Skeletal muscle cell (primary cell): ENCODE measurements at places on chromosomes 2 and 18.

GRCh38 chr2:122707224-122707824 lies 951.9 kb downstream of the TSN start:
- DNase-seq = no peak

DNA sequence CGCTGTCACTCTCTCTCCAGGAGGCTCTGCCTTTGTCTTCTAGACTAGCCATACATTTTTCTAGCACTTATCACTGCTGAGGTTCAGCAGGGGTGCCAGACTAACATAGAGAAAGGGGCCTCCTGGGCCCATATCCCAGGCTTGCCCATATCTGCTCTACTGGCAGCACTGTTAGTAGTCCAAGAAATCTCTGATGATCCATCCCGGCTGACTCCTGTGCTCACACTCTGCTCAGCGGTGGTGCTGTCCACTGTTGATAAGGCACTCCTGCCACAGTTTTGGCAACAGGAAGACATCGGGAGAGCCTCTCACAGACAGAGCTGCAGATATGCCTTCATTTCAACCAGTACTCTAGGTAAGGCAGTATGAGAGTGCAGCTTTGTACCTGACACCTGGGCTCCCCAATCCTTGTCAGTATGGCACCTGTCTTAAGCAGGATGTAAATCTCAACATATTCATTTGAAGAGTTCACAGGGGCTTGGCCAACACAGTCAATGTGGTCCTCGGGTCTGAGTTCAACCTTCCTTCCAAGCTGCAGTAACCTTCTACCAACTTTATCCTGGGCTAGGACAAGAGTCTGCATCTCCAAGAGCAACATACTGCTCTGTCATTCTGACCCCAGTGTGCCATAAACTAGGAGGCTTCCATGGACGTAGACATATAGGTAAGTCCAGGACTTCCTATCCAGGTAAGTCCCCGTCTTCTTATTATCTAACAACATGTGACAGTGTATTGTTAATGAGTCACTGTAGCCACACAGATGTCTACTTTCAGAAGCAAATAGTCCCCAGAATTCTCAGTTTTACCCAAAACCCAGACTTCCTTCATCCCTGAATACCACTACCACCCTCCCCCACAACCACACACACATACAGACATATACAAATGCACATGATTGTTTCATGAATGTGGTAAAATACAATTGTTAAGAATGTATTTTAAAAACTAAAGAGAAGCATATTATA lies 16.2 kb downstream of the KLF7 start:
- no peak for DNase-seq

- no peak for DNase-seq
These were observed 25.7 kb downstream of the DHX57 start for GRCh38 chr2:38850045-38850444.

- peak; percentile 55 for DNase-seq
These were observed 31.0 kb upstream of the NFE2L2 start for GRCh38 chr2:177295484-177295883.

GRCh38 chr2:168277276-168277675 lies 29.9 kb upstream of the STK39 start:
- DNase-seq = no peak

GRCh38 chr2:989781-990467 lies 39.3 kb downstream of the SNTG2 start:
- no peak for DNase-seq

DNA sequence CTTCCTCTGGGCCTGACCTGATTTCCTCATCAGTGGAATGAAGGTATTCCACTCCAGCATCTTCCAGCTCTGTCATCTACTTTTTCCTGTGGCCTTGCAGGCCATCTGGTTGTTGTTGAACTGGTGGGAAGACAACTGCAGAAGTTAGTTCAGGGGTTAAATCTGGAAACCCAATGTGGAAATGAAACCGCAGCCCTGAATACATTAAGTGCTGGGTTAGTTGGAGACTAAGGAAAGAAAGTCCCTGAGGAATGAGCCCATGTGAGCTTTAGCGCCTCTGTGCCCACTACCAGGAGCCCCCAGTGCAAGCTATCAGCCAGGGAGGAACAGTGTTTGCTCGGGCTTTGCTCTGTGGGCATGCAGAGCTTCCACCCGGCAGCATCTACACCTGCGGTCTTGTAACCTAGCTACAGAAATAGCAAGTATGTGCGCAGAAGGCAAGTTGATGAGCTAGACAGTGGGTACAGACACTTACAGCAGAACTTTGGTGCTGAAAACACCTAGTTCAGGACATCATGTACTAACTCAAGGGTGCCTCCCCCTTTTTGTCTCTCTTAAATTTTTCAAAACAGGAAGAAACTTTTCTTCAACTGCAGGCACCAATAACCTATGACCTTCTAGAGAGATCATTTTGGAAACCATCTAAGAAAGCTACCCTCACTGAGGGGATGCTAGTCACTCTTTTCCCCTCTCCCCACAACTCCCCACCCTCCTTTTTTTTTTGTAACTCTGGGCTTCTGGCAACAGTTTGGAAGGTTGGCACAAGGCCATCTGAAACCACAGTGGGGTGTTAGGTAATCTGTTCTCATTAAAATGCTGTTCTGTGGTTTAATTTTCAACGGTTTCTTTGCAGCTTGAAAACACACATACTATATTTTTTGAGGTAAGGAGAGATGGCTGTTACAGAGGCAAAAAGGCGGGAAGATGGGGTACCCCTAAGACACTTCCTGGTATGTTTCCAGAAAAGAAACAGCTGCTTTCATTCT lies 18.3 kb upstream of the CXCR4 start:
- DNase-seq = no peak

- no peak for DNase-seq
These were observed 176.7 kb upstream of the ST6GAL2 start for GRCh38 chr2:107062599-107063220.

DNA sequence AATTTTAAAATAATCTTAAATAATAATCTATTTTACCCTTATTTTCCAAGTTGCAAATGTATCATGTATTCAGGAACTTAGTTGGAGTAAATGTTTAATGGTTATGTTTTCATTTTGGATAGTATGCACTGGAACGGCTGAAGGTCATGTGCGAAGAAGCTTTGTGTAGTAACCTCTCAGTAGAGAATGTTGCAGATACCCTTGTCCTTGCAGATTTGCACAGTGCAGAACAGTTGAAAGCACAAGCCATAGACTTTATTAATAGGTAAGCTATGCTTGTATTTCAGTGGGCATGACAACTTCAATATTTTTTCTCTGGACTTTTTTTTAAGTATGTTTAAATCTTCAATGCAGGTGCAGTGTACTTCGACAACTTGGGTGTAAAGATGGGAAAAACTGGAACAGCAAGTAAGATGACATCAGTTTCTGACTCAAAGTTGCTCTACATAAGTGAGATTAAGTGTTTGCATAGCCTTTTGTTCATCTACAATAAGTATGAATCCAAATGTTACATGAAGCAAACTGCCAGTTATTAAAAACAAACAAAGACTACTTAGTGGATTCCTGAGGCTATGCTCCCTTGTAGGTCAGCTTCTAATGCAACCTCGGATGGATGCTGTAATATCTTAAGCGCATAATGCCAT lies 63.1 kb downstream of the SPOPL start:
- no peak for DNase-seq

DNA sequence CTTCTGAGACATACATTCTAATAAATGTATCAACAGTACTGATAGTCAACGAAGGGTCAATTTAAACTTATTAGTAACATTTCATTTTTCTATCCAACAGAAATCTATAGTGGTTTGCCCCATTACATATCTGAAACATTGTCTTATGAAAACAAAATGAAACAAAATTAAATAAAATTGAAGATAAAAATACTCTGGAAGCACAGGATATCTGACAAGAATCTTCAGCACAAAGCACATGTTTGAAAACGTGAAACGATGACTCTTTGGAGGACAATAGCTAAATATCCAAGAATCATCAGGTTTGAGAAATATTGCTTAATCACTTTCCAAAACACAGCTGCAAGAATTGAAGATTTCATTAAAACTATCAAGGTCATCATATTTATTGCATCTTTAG lies 70.9 kb upstream of the FAM124B start:
- DNase-seq = no peak

- no peak for DNase-seq
These were observed 40.6 kb downstream of the PMS1 start for GRCh38 chr2:189824694-189825396.

- DNase-seq = no peak
These were observed 21.2 kb downstream of the GORASP2 start for GRCh38 chr2:170950221-170950761.

- no peak for DNase-seq
These were observed 30.4 kb downstream of the KLF7 start for GRCh38 chr2:207135340-207135739.

DNA sequence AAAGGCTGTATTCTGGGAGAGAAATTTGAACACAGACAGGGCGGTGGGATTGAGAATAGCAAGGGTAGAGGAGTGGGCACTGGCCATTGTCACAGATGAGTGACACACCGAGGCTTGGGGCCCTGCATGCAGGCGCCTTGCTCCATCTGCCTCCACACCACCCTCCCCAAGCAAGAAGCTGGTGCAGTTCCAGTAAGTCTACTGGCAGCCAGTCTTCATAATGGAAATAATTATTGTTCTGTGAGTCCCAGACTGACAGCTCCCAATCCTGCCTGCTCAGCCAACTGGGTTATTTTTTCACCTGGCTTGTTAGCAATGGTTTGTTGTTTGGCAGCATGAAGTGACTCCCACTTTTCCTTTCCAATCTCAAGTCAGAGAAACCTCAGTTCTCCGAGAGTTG lies 13.0 kb downstream of the TTC32 start:
- DNase-seq = no peak

DNA sequence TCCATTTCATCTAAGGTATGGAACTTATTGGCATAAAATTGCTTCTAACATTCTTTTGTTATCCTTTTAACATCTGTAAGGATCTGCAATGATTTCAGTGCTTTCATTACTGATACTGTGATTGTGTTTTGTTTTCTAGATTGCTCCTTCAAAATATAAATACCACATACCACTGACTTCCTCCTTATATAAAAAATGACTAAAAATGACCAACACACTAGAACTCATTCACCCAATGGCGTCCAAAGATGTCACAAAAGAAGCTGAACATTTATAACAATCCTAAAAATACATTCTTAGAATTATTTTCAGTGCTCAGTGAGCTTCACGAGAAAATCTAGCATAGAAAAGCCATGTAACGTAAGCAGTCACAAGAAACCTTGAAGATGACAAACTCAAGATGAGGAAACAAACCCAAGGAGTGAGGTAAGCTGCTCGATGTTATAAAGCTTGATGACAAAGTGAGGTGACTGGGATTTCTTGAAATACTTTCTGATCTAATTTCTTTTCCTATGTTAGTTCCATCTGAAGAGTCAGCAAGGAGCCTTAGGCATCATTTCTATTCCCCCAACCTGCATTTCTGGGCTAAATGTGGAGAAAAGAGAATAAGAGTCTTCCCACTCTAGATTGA lies 42.6 kb downstream of the PNO1 start:
- DNase-seq = no peak

DNA sequence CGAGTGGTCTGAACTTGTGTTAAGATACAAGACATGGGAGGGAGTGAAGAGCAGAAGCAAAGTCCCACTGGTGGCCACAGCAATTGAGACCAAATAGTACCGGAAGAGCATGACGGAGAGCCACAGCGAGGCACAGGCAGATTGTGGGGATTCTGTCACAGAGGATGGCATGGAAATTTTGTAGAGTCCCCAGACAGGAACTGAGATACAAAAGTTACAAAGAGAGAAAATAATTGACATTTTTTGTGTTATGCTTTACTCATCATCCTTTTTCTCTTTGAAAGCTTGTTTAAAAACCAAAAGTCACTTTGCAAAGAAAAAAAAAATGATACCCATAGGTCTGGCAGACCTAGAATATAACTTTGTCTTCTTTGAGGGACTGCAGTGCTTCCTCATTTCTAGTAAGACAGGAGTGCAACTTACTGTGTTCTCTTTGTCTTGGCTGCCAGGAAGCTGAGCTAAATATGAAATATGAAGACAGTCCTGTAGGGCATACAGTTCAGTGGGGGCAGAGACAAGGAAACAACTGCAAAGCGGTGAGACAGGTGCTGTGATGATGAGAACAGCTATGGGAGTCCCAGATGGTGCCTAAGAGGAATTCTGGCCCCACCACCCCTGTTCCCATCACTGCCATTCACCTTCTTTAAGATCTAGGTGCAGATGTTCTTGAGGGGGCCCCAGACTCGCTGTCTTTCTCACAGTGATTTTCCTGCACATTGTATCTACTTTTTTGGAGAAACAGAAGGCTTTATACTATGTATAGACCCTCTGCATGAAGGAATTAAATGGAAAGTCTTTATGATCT lies 5.2 kb downstream of the ARHGAP25 start:
- DNase-seq = no peak

DNA sequence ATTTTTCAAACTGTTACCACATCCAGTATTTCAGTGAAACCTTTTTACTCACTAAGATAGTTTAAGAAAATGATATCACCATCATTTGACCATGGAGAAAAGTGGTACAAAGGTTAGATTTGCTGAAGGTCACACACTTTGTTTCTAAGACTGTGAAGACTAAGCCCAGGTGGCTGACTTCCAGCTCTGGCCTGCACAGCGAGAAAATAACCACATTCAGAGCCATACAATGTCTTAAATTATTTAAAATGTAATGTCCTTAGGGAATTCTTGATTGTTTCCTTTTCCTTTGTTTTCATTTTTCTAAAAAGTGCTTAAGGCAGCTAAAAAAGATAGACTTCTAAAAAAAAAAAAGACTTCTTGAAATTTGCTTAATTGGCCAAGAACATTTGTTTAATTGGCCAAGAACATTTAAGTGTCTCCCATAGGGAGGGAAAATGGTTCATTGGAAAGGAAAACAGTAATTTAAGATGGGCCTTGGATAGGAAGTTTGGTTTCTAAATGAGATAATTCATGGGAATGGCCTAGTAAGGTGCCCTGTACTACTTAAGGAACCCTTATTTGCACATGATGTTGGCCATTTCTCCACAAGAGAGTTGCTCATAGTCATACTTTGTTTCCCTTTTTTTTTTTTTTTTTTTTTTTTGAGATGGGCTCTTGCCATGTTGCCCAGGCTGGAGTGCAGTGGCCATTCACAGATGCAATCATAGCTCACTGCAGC lies 45.2 kb downstream of the CYP1B1 start:
- DNase-seq = peak; percentile 36

GRCh38 chr2:156901373-156902031 lies 356.0 kb upstream of the GALNT5 start:
- DNase-seq = no peak

- DNase-seq = no peak
These were observed 35.4 kb upstream of the COL6A3 start for GRCh38 chr2:237449193-237449881.

GRCh38 chr18:45958027-45958426 lies 9.1 kb downstream of the EPG5 start:
- DNase-seq = no peak

DNA sequence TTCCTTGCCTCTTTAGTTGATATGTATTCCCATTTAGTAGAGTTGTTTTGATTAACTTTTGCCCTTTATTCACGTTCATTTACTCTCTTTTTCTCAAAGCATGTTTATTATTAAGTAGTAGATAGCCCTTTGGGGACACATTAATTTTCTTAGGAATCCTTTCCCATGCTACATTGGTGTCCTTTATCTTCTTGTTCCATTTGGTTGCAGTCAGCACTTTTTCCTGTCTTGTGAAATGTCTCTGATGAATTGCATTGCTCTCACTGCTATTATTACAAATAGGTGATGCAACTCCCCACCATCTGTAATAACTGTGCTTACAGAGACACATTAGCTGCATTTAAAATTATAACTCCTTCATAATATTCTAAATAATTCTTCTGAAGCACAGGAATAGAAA lies 428.5 kb upstream of the CNTNAP5 start:
- no peak for DNase-seq

GRCh38 chr2:186595219-186595618 lies 5.4 kb downstream of the ITGAV start:
- no peak for DNase-seq

- DNase-seq = no peak
These were observed 33.9 kb downstream of the ACKR3 start for GRCh38 chr2:236603361-236604015.

- DNase-seq = no peak
These were observed 5.9 kb downstream of the PPP3R1 start for GRCh38 chr2:68246396-68246795.
